ENCODE measurements at places on chromosomes 7 and 10.

GRCh38 chr10:74202356-74202755 is 51.3 kb downstream of the ADK start:
- DNase-seq: no peak

DNA sequence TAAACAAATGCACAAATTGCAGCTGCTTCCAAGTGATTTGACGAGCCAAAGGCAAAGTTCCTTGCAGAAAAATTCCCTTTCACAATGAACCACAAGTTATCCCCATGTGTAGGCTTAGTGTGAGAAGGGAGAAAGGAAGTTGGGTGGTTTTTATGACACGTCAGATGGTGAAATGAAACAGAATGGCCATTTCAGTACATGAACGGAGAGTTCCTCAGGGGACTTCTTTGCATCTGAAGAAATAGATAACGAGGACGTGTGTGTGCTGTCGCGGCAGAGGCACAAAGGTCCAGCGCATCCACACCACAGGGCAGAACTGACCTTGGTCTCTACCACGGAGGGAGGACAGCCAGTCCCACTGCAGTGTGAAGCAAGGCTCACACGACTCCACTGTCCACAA is 135.9 kb downstream of the PAXIP1 start:
- DNase-seq: no peak

DNA sequence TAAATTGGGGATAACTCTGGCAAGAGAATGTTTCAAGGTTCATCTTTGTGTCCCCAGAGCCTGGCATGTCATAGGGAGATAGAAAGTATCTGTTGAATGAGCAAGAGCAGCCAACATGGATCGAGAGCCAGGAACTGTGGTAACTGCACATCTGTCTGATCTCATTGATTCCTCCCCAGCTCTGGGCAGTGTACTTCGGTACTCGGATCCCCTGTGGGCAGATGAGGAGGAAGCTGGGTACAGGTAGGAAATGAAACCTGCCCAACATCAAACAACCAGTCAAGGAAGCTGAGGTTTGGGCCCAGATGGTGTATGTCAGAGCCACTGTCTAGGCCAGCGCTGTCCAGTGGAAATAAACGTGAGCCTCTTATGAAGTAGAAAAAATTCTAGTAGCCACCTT is 76.4 kb downstream of the GRK5 start:
- DNase-seq: no peak

DNA sequence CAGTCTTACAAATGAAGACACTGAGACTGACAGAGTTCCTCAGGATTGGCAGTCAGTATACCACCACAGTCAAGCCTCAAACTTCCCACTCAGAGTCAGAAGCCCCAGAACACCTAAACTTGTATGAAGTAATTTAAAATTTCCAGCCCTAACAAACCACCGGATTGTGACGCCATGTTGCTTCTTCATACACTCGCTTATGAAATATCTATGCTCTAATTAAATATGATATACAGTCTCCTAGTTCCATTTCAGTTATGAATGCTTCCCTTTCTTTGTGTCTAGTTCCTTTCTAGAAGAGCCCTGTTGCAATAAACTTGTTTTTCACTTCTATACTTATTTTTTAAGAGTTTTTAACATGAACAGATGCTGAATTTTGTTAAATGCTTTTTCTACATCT is 172.0 kb upstream of the NOBOX start:
- no peak for DNase-seq

Measured in frontal cortex (tissue), 4 donors.